ENCODE measurements at places on chromosomes 2 and 18.

- DNase-seq, result no peak
Observed at GRCh38 chr2:226639550-226639949, 160.1 kb downstream of the IRS1 start.

DNA sequence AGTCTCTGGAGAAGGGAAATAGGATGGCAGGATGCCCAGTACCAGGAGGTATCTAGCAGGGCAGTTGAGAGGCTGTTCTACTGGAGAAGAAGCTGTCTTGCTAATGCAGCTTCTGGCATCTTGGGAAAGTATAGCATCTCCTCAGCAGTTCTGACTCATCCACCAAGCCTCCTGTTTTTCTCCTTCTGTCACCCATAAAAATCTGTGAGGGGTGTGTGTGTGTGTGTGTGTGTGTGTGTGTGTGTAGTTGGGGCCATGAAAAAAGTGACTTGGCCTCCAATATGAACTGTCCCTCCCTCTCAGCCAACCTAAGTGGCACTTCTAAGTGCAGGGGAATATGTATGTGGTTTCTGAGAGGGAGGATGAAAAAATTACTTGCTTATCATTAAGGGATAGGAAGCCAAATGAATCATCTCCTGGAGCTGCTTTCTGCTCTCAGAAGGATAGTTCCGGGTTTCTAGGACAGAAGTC, 83.9 kb downstream of the CBLN2 start:
- DNase-seq, result no peak

- no peak for DNase-seq
Observed at GRCh38 chr2:232842689-232843088, 27.4 kb upstream of the SNORC start.

GRCh38 chr18:21805771-21806366, 65.3 kb downstream of the MIB1 start:
- DNase-seq, result no peak

- no peak for DNase-seq
Observed at GRCh38 chr2:179936654-179937053, 70.4 kb downstream of the CWC22 start.

GRCh38 chr18:70453058-70453775, 164.4 kb downstream of the SOCS6 start:
- DNase-seq, result no peak

DNA sequence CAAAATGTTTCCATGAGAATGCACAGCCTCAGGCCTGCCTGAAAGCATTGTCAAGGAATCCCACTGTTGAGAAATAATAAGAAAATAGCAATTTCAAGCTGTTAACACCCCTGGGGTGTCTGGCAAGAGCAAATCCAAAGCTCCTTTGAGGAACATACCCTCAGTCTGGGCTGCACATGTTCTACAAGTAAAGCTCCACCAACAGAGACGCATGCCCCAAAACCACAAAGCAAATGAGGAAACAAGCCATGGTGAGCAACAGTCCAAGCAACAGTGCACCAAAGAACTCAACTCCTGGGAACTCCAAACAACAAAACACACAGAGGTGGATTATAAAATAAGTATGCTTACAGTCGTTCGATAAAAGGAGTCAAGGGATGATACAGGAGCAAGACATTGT, 40.3 kb downstream of the CYP27C1 start:
- no peak for DNase-seq

DNA sequence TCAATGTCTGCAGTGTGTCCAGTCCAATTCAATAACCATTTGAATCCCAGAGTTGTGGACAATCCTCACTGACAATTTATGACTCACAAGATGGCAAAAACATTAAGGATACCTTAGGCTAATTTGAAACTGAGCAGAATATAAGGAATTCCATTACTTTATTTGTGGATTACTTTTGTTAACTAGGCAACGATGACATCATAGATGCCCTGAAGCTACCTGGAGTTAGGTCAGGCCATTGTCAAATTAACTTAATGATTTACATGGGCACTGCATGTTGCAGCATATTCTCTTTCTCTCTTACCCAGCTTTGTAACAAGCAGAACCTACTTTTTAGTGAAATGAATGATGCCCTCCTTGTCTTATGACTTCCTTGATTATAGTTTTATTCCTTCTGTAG, 100.0 kb upstream of the CDCA7 start:
- DNase-seq, result no peak

Data from stimulated activated CD8-positive, alpha-beta memory T cell treated with anti-CD3 and anti-CD28 coated beads, Interleukin-7, amount 100 ng/mL, for 1 hour (primary cell).